ENCODE measurements at places on chromosomes 2 and 18.

DNA sequence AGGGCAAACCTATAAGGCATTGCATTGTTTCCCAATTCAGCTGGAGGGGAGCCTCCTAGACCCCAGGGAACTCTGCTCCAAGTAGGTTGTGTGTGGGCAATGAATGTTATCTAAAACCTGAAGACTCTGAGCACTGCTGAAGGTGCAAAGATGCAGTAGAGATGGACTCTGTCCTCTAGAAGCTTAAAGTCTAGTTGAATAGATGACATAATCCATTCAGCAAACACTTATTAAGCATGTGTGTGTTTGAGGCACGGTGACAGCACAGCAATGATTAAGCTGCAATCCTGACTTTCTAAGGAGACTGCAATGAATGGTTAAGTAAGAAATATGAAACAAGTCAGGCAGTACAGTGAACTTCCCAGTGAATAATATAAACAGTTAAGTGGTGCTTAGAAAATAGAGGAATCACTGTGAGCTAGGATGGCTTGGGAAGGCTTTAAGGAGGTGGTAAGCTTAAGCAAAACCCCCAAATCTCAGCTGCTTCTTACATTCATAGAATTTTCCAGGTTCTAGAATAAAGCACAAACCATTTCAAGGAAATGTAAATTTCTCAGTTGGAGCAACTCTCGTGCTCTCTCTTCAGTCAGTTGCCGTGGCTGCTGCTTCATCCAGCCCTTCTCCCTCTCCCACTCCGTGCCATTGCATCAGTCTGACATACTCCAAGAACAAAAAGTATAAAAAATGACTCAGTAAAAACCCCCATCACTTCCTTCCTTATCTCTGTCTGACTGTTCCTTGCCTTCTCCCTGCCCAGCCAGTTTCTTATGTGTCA is 19.1 kb downstream of the MXD1 start:
- no peak for DNase-seq

DNA sequence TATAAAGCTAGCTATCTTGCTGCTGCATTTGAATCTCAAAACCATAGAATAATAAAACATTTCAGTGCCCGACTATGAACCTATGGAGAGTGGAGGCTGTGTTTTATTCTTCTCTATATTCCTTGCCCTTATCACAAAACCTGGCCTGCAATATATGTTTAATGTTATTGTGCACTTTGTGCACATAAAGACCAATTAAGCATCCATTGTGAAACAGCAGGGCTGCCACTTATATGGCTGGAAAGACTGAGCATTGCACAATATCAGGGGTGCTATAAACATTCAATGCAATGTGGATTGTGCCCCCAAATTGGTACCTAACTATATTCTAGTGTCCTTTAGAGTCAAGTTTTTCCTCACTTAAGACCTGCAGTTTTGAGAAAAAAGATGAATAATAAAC is 83.2 kb downstream of the RDH14 start:
- no peak for DNase-seq

DNA sequence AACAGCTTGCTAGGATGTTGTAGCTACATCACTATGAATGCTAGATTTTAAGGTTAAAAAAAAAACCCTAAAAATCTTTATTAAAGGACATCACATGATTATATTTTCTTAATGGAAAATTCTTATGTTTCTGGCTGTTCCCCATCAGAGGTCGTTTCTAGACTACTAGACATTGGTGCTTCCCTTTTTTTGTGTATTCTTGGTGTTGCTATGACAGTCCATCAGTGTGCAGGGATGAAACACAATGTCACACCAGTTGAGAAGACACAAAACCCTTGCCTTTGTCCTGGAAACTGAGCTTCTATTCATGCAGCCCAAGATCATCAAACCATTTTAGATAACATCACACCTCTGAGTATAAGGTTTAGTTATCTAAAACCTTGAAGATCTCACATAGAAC is 19.9 kb upstream of the TMEM131 start:
- no peak for DNase-seq

- no peak for DNase-seq
Measured at GRCh38 chr2:102060047-102060446, 68.3 kb downstream of the IL1R2 start.

- DNase-seq: no peak
Measured at GRCh38 chr2:211132573-211132972, 576.2 kb downstream of the CPS1 start.

DNA sequence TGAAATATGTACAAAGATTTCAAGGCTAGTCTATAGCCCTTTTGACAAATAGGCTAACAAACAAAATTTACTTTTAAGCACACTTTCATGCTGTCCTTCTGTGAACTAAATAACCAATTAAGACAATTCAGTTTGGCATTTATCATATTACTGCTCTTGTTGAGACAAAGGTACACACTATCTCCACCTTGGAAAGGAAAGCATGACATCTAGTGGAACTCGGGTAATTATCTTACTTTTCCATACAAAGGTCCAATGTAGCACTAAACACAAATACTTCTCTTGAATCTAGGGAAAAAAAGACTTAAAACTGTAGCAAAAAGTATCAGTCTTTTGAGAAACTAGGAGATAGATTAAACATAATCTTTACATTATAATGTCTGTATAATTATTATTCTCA is 125.0 kb upstream of the CD226 start:
- DNase-seq: no peak

GRCh38 chr2:3141696-3142095 is 235.9 kb downstream of the EIPR1 start:
- no peak for DNase-seq

GRCh38 chr2:198478361-198478760 is 674.0 kb downstream of the PLCL1 start:
- DNase-seq: no peak

Data from ELF-1 (cell line).